ENCODE measurements at places on chromosomes 5 and 9. TPM values are rescaled to one million over a fixed set of nuclear protein-coding genes. Genes with fewer than 3 reads are reported as not detected.

FCHO2 gene
- 16.8 TPM for total RNA-seq

INSL4 gene
- total RNA-seq: not detected

MEIKIN gene
- total RNA-seq: not detected

IRX4 gene
- total RNA-seq: 1.5 TPM

CRB2 gene
- total RNA-seq: 1.7 TPM

LHX3 gene
- not detected for total RNA-seq

SOX30 gene
- 0.48 TPM for total RNA-seq

STK32A gene
- 35.3 TPM for total RNA-seq

CBY3 gene
- not detected for total RNA-seq

TRPM6 gene
- total RNA-seq: 1.7 TPM

PCDHB9 gene
- total RNA-seq: 3.2 TPM

GRIN3A gene
- total RNA-seq: 0.07 TPM

- H3K36me3 ChIP-seq: no peaks in the 10 kb centered on the region
- H3K4me3 ChIP-seq: no peak overlapping the region
- H3K4me1 ChIP-seq: no peaks in the 10 kb centered on the region
- DNase-seq: no peak
Observed at GRCh38 chr5:81786496-81786895, 35.6 kb upstream of the SSBP2 start.

DNA sequence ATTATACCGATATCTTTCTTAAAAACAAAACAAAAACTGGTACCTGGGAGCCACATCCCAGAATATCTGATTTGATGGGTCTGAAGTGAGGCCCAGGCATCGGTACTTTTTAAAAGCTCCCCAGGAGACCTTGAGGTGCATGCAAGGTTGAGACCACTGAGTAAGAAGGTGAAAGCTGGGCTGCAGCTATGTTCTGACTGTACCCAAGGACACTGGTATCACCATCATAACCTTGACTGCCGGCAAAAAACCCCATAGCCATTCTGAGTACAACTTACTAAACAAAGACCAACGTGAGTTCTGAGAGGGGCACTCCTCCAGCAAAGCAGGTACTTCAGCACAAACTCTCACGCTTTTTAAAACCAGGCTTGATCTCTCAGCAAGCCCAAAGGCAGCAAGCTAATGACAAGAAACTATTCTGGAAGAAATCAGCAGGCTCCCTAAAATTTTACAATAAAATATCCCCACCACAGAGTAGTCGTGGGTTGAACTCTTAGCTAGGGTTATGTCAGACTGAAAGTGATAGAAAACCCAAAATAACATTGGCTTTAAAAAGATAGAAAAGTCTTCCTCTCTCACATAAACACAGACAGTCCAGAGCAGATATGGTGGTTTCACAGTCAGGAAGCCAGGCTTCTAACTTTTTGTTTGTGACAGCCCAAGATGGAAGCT is 263.9 kb downstream of the SAXO1 start:
- H3K27me3 ChIP-seq: no peaks in the 10 kb centered on the region
- H3K27ac ChIP-seq: no peak overlapping the region
- H3K36me3 ChIP-seq: no peaks in the 10 kb centered on the region
- peaks cover 3% of the 10 kb centered on the region for H3K4me1 ChIP-seq
- no peak overlapping the region for H3K4me3 ChIP-seq

- H3K4me1 ChIP-seq: no peaks in the 10 kb centered on the region
- H3K36me3 ChIP-seq: no peaks in the 10 kb centered on the region
- DNase-seq: no peak
- no peak overlapping the region for H3K4me3 ChIP-seq
- H3K27me3 ChIP-seq: peaks cover 39% of the 10 kb centered on the region
Observed at GRCh38 chr5:139915834-139916233, 120.2 kb downstream of the PSD2 start.

GRCh38 chr9:104950838-104951237 is 22.9 kb upstream of the ABCA1 start:
- H3K36me3 ChIP-seq: no peaks in the 10 kb centered on the region
- no peak overlapping the region for H3K4me3 ChIP-seq
- no peak overlapping the region for H3K27ac ChIP-seq
- no peaks in the 10 kb centered on the region for H3K27me3 ChIP-seq
- DNase-seq: no peak

GRCh38 chr9:33517373-33517772 is 6.7 kb upstream of the ANKRD18B start:
- H3K4me3 ChIP-seq: no peak overlapping the region
- no peaks in the 10 kb centered on the region for H3K36me3 ChIP-seq
- no peak overlapping the region for H3K27ac ChIP-seq
- H3K4me1 ChIP-seq: no peaks in the 10 kb centered on the region
- no peak for DNase-seq
- no peaks in the 10 kb centered on the region for H3K27me3 ChIP-seq

GRCh38 chr9:99040251-99040900 is 64.5 kb upstream of the TGFBR1 start:
- no peaks in the 10 kb centered on the region for H3K36me3 ChIP-seq
- no peak for DNase-seq
- no peak overlapping the region for H3K27ac ChIP-seq
- no peaks in the 10 kb centered on the region for H3K4me1 ChIP-seq
- H3K4me3 ChIP-seq: no peak overlapping the region

GRCh38 chr9:69949396-69949795 is 94.3 kb upstream of the MAMDC2 start:
- H3K27me3 ChIP-seq: no peaks in the 10 kb centered on the region
- no peak overlapping the region for H3K4me3 ChIP-seq
- H3K36me3 ChIP-seq: no peaks in the 10 kb centered on the region
- no peaks in the 10 kb centered on the region for H3K4me1 ChIP-seq

- H3K4me1 ChIP-seq: no peaks in the 10 kb centered on the region
- no peak for DNase-seq
- no peaks in the 10 kb centered on the region for H3K36me3 ChIP-seq
Observed at GRCh38 chr5:118220556-118221195, 767.7 kb downstream of the DTWD2 start.

GRCh38 chr5:36177715-36178523 is 26.0 kb downstream of the SKP2 start:
- DNase-seq: no peak
- no peak overlapping the region for H3K4me3 ChIP-seq
- H3K36me3 ChIP-seq: peaks cover 97% of the 10 kb centered on the region

DNA sequence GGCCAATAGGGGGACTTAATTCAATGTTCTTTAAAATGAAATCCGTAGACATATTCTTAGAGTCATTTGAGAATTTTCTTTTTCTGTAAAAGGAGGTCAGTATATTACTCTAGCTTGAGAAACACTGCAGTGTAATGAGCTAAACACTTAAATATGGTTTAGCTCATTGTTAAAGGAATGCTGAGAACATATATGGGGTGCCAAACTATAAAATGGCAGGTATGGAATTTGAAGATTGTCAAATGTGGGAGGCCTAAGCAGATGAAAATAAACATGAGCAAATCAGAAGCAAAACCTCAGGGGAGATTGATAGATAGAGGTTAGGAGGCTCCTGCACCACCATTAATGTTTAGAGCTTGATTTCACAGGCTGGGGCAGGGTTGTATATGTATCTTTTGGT is 57.9 kb downstream of the STX17 start:
- no peaks in the 10 kb centered on the region for H3K27me3 ChIP-seq
- no peak for DNase-seq
- no peak overlapping the region for H3K4me3 ChIP-seq
- peaks cover 10% of the 10 kb centered on the region for H3K36me3 ChIP-seq
- H3K27ac ChIP-seq: no peak overlapping the region

DNA sequence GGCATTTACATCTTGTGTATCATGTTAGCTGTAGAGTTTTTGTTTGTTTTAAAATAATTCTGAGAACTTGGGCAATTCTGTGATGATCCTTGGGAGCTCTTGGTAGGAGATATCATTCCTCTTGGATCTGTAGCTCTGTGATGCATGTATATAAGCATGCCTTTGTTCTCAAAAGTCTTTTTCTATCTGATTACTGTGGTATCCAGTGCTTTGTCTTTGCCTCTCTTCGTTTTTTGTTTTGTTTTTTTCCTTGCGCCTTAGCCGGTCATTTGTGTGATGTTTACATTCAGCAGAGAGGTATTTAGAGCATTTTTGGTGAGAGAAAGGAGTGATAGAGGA is 110.0 kb downstream of the PAM start:
- peaks cover 7% of the 10 kb centered on the region for H3K4me1 ChIP-seq
- no peak for DNase-seq
- H3K27ac ChIP-seq: peak overlapping the region; percentile 95
- peak overlapping the region; percentile 91 for H3K4me3 ChIP-seq

GRCh38 chr5:67495072-67495471 is 298.5 kb upstream of the CD180 start:
- no peaks in the 10 kb centered on the region for H3K4me1 ChIP-seq
- DNase-seq: no peak
- no peaks in the 10 kb centered on the region for H3K36me3 ChIP-seq

DNA sequence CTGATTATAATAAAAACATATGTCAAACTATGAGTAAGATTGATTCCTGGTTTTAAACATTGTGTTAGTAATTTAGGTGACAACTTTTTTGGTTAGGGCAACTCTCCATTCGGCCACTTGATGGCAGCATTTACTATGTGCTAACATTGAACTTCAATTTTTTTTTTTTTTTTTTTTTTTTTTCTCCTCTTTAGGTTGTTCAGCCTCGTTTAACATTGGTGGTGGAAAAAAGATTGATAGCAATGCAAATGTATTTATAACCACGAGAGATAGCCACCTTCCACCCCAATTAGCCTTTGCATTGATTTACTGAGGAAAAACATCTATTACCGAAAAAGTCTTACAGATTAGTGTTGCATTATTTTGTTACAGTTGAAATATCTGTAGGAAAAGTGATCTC is 159.1 kb downstream of the CSNK1G3 start:
- peak; percentile 73 for DNase-seq
- no peaks in the 10 kb centered on the region for H3K27me3 ChIP-seq
- no peak overlapping the region for H3K4me3 ChIP-seq
- H3K27ac ChIP-seq: no peak overlapping the region
- H3K4me1 ChIP-seq: no peaks in the 10 kb centered on the region

DNA sequence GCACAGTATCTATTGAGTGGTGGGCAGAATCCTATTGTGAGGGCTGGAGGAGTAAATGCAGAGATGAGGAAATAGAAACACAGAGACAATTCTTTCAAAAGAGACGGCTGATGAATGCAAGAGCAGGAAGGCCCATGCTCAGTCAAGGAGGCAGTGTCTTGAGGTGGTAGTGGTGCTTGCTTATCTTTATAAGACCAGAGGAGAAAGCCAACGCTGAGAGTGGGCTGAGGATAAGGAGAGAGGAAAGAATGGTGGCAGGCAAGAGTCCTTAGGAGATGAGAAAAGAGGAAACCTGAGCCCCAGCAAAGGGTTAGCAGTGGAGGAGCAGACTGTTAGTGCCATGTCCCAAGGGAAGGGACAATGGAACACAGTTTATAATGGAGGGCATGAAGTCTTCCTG is 86.0 kb downstream of the SNCAIP start:
- H3K27me3 ChIP-seq: no peaks in the 10 kb centered on the region
- no peak overlapping the region for H3K4me3 ChIP-seq
- H3K27ac ChIP-seq: no peak overlapping the region
- no peaks in the 10 kb centered on the region for H3K36me3 ChIP-seq
- no peak for DNase-seq
- no peaks in the 10 kb centered on the region for H3K4me1 ChIP-seq

- no peak overlapping the region for H3K27ac ChIP-seq
- no peaks in the 10 kb centered on the region for H3K27me3 ChIP-seq
- no peaks in the 10 kb centered on the region for H3K36me3 ChIP-seq
Observed at GRCh38 chr5:160674901-160675300, 177.1 kb downstream of the ATP10B start.

- DNase-seq: no peak
- H3K27ac ChIP-seq: no peak overlapping the region
- H3K4me3 ChIP-seq: no peak overlapping the region
Observed at GRCh38 chr9:130610862-130611707, 31.7 kb downstream of the FUBP3 start.

- no peaks in the 10 kb centered on the region for H3K27me3 ChIP-seq
- no peak overlapping the region for H3K27ac ChIP-seq
- no peaks in the 10 kb centered on the region for H3K36me3 ChIP-seq
- H3K4me3 ChIP-seq: no peak overlapping the region
Observed at GRCh38 chr9:109728686-109729300, 51.2 kb upstream of the PALM2AKAP2 start.

GRCh38 chr5:31268686-31269085 is 75.2 kb downstream of the CDH6 start:
- no peaks in the 10 kb centered on the region for H3K36me3 ChIP-seq
- H3K27ac ChIP-seq: no peak overlapping the region
- H3K4me3 ChIP-seq: no peak overlapping the region
- no peak for DNase-seq
- no peaks in the 10 kb centered on the region for H3K27me3 ChIP-seq

GRCh38 chr5:42636946-42637345 is 119.7 kb upstream of the CCDC152 start:
- H3K36me3 ChIP-seq: no peaks in the 10 kb centered on the region
- H3K4me1 ChIP-seq: no peaks in the 10 kb centered on the region

- H3K27me3 ChIP-seq: no peaks in the 10 kb centered on the region
- H3K4me1 ChIP-seq: no peaks in the 10 kb centered on the region
- H3K36me3 ChIP-seq: peaks cover 6% of the 10 kb centered on the region
- no peak for DNase-seq
- no peak overlapping the region for H3K4me3 ChIP-seq
Observed at GRCh38 chr9:75120686-75121085, 32.4 kb downstream of the OSTF1 start.

DNA sequence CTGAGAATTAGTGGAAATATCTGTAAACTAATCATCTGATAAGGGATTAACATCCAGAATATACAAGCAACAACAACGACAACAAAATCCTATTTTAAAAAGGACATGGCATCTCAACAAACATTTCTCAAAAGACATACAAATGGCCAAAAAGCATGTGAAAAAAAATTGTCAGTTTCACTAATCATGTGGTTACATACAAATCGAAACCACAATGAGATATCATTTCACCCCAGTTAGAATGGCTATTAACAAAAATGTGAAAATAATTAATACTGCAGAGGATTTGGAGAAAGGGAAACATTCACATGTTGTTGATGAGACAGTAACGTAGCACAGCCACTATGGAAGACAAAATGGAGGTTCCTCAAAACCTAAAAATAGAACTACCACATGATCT is 69.5 kb downstream of the ERP44 start:
- DNase-seq: no peak
- no peaks in the 10 kb centered on the region for H3K27me3 ChIP-seq
